HT1080 (cell line): ENCODE measurements at places on chromosomes 5 and 9. TPM values are rescaled to one million over a fixed set of nuclear protein-coding genes. Genes with fewer than 3 reads are reported as not detected.

The GRIN3A gene
- 0.06 TPM in 1 of 2 replicates, not detected in the other for total RNA-seq

The IL13 gene
- not detected in 2 replicates for total RNA-seq

The BNC2 gene
- 7.4 and 13.5 TPM in 2 replicates for total RNA-seq

The WNK2 gene
- total RNA-seq = not detected in 2 replicates

The NXNL2 gene
- 0.77 and 1.0 TPM in 2 replicates for total RNA-seq

The FBN2 gene
- total RNA-seq = 12.8 and 14.0 TPM in 2 replicates

The TAL2 gene
- 0.57 TPM in 1 of 2 replicates, not detected in the other for total RNA-seq

The ZFP37 gene
- 0.94 and 1.2 TPM in 2 replicates for total RNA-seq

The CTNND2 gene
- 0.18 TPM in 1 of 2 replicates, not detected in the other for total RNA-seq

The ARAP3 gene
- 4.6 and 4.8 TPM in 2 replicates for total RNA-seq

The GPRIN1 gene
- 10.4 and 13.1 TPM in 2 replicates for total RNA-seq

The PMPCA gene
- 88.6 and 104 TPM in 2 replicates for total RNA-seq

The ACTBL2 gene
- 0.47 and 0.80 TPM in 2 replicates for total RNA-seq

The PCDHB1 gene
- total RNA-seq = not detected in 2 replicates

The LECT2 gene
- total RNA-seq = not detected in 2 replicates
